ENCODE measurements at places on chromosomes 5 and 9.
A peak's percentile ranks its signal among the peaks of the same experiment; 100 is the strongest.

DNA sequence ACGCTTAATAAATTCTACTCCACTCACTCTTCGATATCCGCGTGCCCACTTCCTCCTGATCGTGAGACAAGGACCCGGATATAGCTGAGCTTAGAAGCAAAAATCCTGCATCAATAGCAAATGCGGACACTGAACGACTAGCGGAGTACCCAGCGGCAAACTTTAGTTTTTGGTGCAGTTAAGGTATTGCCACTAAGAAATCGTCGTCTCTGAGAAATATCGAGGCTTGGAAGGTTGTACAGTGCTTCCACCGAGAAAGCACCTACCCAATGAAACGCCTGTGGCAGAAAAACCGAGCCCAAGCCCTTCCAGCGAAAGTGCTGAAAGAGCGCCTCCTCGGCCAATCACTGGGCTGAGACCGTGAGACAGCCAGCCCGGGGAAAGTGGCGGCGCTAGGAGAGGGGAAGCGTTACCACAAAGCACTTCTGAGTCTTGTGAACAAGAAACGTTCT, 32.2 kb downstream of the ANXA2R start:
- DNase-seq, result peak; percentile 75

DNA sequence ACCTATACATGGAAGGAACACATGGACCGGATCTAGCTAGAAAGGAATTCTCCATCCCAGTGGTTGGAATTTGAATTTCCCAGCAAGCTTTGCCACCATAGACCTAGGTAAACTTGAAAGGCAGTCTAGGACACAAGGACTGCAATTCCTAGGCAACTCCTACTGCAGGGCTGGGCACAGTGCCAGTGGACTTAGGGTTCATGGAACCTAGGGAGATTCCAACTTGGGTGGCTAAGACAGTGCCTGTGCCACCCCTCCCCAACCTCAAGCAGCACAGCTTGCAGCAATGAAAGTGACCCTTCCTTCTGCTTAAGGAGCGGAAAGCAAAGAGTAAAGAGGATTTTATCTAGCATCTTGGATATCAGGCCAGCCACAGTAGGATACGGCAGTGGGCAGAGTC, 663.3 kb downstream of the ELAVL2 start:
- no peak for DNase-seq

GRCh38 chr9:7105095-7105494, 347.3 kb downstream of the KDM4C start:
- DNase-seq, result no peak

DNA sequence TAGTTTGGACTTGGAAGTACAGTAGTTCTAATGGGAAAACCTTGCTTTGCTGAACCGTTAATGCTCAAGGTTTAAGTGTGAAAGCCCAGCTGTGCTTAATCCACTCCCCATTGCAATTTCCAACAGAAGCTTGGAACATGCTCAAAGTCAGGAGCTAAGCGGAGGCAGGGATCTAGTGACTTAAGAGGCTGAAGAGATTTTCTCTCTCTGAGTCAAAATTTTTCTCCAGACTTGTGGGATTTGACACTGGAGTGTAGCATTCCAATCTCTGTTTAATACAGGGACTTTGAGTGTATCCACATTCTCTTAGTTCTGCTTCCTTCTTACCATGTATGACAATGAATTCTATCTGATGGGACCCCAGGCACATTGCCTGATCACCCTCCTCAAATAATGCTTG, 471.8 kb downstream of the KIF4B start:
- no peak for DNase-seq

- DNase-seq, result no peak
Measured at GRCh38 chr9:82895822-82896110, 167.2 kb downstream of the RASEF start.

DNA sequence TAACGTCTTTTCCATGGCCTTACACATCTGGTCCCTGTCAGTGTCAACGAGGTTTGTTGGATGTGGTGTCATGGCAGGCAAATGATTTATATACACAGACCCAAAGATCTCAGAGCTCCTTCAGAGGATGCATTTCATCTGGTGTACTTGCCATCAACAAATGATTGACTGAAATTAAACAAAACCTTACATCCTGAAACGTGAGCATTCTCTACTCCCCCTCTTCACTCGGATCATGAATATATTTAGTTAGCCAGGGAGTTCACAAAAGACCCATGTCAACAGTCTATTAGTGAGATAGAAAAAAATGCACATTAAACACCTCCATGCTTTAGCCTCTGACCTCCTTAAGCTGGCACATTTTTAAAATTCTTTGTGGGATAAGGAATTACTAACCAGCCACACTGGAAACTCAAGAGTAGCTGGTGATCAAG, 215.6 kb downstream of the EFNA5 start:
- no peak for DNase-seq

DNA sequence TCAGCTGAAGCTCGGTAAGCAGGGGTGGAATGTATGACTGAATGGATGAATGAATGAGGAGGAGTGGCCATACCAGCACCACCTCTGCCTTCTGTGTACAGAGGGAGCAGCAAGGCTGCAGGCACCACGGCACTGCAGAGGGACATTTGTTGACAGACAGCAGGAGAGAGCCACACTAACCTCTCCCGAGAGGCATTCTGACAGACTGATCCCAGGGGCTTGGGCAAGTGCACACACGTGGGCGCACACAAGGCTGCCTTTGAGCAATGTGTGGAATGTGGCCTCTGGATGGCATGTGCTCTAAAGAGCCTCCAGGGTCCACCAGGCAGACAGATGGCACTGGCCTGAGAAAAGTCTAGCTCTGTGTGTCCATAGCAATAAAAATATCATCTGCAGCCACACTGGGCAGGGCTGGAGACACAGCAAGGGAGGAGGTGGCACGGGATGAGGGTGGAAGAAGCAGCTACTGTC, 111.8 kb downstream of the ACTL7B start:
- DNase-seq, result no peak

DNA sequence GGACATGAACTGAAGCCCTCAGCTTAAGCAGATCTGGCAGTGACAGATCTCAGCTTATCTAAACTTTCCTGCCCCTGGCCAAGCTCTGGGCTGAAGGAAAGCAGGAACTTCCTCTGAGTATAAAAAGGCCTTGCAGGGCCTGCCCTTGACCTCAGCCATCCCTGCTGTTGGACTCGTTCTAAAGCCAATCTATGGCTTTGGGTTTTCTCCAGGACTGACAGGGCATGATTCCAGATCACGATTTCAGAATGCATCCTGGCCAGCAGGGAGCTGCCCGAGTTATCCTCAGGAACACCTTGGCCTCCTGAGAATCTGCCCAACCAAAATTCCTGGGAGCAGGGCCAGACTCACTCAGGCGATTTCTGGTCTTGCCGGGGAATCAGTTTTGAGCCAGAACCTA, 502.7 kb downstream of the TLE4 start:
- DNase-seq, result no peak

GRCh38 chr5:147904110-147904509, 2.2 kb downstream of the C5orf46 start:
- no peak for DNase-seq

DNA sequence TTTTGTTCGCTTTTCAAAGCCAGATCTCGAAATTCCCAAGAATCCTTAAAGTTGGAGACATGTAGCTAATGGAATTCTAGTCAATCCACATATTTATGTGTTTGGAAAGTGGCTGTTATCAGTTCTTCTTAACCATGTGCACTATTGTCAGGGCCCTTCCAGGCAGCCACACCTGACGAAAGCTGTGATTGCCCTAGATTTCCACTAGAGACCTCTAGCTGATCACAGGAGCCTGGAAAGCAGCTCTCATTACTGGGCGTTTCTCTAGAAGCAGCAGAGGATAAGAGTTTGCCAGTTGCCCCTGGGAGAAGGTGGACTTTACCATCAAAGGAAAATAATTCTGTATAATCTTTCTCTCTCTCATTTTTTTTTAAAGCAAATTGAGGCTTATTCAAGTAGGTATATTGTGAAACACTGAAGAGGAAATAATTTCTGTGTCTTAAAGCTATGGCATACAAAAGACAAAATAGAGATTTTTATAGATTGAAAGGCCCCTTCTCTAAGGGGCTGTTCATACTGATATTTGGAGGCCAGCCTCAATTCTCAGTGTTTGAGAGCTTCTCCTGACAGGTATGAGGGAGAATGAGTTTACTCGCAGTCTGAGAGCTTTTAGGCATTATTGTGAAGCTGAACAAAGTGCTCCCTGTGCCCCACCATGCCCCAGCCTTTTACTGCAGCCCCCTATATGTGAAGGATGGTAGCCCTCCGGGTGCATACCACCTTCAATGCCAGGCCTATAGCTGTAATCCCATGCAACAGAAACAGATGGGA, 405.4 kb upstream of the ACTBL2 start:
- no peak for DNase-seq
